ENCODE measurements at places on chromosomes 16 and 17.

DNA sequence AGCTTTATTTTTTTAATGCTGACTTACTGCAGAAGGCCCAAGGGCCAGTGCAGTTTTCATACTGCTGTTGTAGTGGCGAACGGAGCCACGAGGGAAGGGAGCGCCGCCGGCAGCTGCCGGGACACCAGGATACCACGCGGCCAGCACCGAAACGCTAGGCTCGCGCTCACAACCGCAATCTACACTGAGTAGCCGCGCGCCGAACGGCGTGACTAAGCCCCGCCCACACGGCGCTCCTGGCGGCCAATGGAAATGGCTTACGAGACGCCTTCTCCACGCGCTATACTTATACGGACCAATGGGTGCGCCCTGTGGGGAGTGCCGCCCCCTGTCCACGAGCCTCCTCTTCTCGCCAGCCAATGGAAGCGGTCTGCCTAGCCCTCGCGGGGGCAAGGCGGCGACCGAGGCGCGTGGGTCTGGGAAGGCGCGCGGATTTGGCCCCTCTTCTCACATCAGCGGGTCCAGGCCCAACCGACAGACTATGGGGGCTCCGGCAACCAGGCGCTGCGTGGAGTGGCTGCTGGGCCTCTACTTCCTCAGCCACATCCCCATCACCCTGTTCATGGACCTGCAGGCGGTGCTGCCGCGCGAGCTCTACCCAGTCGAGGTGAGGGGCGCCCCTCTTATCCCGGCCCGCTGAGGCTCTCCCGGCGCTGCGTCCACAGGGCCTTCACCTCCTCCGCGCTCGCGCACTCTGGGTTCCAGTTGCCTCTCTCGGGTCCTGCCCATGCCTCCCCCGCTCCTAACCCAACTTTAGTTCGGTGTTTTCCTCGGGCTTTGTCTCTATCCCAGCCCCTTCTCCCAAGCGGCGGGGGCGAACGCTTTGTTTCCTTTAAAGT, at the start of gene TMEM97:
TSS of gene TMEM97 (plus strand) at position 442 of the 839 bp plus-strand sequence. CDS start at position 482, 40 bp downstream.
- peak; percentile 99 for DNase-seq

GRCh38 chr17:49390548-49391324, 23.9 kb downstream of the PHB1 start:
- DNase-seq = peak; percentile 68

GRCh38 chr17:82519971-82520903, 705 bp downstream of the FOXK2 start:
- no peak for DNase-seq

- DNase-seq = no peak
Measured at GRCh38 chr17:82662711-82663261, 14.5 kb upstream of the WDR45B start.

GRCh38 chr17:19278729-19279128, 41.6 kb downstream of the EPN2 start:
- DNase-seq = no peak

DNA sequence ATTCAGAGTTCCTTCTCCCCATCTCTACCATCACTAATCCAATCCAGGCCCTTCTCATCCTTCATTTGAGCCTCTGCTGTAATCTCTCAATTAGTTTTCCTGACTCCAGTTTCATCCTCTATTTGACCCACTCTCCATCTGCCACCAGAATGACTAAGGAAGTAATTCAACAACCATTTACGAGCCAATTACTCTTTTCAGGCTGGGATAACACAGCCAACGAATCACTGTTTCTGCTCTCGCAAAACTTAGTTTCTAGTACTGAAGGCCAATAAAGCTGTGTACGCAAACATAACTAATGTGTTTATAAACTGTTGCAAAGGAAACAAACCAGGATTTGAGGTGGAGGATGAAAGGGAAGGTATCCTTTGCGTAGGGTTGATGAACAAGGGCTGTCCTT, 53.7 kb downstream of the MAP2K6 start:
- DNase-seq = no peak

- no peak for DNase-seq
Measured at GRCh38 chr16:52436339-52437276, 110.3 kb downstream of the TOX3 start.

- peak; percentile 87 for DNase-seq
Measured at GRCh38 chr16:88477631-88478519, 24.8 kb downstream of the ZFPM1 start.

- no peak for DNase-seq
Measured at GRCh38 chr16:73317321-73317857, 269.5 kb upstream of the ZFHX3 start.

DNA sequence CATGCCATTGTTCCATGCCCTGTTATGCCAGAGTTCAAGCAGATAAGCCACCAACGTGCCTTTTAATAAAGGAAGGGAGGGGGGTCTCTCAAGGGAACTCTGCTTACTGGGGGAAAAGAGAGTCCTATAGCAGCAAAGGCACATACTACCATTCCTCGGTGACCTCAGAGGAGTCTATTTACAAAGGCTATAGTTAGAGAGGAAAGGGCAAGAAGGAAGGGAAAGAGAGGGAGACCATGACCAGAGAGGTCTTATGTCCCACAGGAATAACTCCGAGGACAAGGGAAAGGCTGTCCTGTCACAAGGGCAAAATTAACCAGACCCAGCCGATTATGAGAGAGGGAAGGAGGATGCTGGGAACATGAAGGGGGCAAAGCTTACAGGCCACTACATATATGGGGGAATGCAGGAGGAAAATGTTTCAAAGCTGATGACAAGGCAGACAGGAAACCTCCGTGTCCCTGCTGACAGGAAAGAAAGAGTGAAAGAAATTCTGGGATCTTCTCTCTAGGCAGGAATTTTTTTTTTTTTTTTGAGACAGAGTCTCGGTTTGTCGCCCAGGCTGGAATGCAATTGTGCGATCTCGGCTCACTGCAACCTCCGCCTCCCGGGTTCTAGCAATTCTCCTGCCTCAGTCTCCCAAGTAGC, 51.5 kb downstream of the HIC1 start:
- DNase-seq = no peak

DNA sequence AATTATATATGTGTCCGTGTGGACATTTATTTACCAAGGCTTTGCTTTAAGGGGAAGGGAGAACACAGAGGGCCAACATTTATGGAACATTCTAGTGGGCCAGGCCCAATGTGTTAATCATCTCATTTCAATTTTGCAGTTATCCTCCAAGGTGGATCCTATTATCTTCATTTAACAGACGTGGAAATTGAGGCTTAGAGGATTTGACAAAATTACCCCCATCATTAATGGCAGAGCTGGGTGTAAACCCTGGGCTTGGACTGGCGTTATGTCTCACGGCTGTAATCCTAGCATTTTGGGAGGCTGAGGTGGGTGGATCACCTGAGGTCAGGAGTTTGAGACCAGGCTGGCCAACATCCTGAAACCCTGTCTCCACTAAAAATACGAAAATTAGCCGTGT, 26.4 kb downstream of the PITPNC1 start:
- DNase-seq = no peak

DNA sequence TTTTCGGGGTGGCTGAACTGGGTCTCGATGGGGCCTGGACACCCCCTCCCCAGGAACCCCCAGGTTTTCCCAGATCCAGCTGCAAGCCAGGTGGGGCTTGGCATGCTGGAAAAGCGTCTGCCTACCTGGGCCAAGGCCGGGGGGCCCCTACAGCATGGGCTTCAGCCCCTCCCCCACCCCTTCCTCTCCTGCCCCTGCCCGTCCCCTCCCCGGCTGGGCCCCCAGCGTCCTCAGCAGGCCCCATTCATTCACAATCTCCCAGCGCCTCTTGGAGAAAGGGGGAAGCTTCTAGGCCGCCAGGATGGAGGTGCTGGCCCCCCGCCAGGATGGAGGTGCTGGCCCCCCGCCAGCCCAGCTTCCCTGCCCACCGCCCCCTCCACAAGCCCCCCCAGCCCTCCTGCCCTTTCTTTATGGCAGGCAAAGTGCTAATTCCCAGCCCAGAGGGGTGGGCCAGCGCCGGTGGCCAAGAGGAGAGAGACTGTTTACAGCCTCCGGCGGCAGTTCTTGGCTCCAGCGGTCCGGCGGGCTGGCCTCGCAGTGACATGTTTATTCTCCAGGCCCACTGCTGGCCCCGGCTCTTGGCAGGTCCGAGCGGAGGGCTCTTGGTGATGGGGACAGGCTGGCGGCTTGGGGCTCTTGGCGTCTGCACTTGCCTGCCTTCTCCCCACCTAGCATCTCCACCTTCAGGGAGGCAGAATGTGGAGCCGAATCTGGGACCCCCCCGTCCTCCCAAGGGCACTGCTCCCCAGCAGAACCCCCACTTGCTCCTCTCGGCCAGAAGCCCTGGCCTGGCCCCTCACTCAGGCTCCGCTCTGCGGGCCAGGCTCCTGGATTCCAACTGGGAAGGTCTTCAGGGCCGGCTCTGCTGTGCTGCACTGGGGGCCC, 94.4 kb upstream of the CIBAR2 start:
- DNase-seq = no peak

DNA sequence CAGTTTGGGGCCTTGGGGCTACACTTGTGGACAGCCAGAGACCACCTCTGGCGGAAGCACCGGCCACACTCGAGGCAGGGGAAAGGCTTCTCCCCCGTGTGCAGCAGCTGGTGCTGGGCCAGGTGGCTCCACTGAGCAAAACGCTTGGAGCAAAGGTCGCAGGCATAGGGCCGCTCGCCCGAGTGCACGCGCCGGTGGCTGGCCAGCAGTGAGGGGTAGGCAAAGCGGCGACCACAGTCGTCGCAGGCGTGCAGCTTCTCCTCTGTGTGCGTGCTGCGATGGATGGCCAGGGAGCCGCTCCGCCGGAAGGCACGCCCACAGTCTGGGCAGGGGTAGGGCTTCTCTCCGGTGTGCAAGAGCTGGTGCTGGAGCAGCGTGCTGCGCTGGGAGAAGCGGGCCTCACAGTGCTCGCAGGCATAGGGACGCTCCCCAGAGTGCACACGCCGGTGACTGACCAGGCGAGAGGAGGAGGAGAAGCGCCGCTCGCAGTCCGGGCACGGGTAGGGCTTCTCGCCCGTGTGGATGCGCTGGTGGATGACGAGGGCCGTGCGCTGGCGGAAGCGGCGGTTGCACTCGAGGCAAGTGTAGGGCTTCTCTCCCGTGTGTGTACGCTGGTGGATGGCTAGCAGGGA, 5.8 kb downstream of the ZNF689 start:
- no peak for DNase-seq

DNA sequence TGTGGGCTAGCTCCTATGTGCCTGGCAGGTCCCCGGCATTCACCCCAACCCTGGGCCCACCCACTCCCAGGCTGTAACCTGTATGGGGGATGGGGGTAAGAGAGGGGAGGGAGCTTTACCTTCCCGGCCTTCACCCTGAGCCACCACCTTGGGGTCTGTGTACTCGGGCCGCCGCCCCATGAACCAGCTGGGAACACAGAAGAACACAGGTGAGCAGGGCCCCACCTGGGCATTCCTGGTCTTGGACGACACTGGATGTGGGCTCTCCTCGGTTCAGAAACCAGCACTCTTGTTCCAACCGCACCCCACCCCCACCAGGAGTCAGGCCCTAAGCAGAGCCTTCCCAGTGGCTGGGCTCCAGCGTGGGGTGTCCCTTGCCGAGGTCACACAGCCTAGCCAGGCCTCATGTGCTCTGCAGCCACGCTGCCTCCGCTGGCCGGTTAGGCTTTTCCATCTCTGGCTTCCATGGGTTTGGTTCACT, 18.8 kb downstream of the B9D1 start:
- DNase-seq = no peak

DNA sequence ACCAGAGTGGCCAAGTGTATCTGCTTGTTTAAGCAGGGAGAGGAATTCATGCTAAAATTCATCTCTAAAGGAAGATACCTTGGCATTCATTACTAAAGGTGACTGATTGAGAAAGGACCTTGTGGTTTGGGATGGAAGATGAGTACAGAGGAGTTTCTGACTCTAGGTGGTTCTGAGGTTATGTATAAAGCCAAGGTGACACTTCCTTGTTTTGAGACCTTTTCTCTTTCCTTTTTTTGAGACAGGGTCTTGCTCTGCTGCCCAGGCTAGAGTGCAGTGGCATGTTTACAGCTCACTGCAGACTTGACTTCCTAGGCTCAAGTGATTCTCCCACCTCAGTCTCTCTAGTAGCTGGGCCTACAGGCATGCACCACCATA, 9.1 kb downstream of the ABHD15 start:
- no peak for DNase-seq

DNA sequence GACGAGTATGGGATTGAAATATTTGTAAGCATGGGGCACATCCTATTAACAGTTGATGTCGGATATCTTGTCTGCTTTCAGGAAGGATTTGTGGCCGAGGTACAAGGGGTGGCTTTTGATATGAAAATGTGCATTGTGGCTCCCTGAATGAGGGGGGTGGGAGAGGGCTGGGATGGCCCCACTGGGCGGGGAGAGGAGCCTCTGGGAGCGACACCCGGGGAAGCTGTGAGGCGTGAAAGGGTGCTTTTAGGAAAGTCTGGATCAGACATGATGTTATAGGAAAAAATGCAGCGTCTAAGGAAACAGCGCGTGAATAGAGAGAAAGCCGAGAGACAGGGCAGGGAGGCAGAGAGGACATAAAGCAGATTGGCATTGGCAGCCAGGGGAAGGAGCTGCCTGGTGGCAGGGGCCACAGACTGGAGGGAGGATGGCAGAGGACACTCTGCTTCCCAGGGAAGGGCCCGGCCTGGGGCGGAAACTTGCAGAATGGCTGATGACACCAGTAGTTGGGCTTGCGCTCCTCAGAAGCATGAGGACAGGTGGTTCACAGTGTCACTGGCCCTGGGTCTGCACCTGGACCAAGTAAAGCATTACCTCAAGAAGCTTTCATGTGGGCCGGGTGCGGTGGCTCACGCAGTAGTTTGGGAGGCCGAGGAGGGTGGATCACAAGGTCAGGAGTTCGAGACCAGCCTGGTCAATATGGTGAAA, 95.7 kb downstream of the NTN1 start:
- DNase-seq = no peak

GRCh38 chr16:72287649-72288048, 115.7 kb upstream of the PMFBP1 start:
- DNase-seq = no peak

- DNase-seq = no peak
Measured at GRCh38 chr16:69561901-69562300, 3.9 kb upstream of the NFAT5 start.

DNA sequence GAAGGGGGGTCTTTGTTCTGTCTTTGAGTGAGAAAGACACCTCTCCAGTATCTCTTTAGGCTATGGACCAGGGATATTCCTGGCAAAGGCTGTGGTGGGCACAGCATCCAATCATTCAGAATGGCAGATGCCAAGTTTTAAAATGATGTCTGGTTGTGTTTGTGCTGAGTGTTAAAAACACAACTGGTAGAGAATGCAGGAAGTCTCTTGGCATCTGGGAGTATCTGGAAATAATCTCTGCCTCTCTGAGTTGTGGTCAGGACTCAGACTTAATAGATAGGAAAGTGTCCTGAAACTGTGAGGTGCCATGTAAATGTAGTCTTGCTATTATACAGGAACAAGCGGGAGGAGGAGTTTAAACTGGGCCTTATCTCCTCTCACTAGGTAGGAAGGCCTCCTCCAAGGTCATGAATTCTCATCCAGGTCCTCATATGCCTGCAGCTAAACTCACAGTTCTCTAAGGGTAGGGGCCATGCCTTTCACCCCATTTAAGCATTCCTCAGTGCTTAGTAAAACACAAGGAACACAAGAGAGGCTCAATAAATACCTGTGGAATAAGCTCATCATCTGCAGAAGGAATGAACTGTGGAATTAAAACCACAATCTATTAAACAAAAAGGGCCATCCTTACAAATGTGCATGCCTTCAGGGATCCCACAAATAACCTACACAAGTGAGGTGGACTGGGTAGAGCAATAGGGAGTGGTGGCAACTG, 317.6 kb downstream of the CBLN1 start:
- DNase-seq = no peak

Measured in hematopoietic multipotent progenitor cell treated with erythropoietin and hydrocortisone succinate and interleukin-3 and kit ligand, for 6 days (in vitro differentiated cells).